Jurkat, Clone E6-1 (cell line): ENCODE measurements at places on chromosomes 7 and 10.

DNA sequence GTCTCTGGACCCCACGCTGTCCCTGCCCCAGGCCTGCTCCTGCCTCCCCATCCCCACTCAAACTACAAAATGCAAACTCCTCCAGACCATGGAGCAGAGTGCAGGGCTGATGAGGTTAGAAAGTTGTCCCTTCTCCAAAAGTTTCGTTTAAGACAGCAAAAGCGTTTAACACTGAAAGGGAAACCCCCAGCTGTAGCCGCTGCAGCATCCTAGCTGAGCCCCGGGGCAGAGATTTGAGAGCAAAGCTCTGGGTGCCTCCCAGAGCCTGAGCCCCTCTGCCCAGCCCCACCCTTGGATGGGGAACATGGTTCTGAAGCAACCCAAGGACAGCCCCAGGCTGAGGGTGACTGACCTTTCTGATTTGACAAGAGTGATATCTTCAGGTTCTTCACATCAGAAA, 52.8 kb upstream of the ENO4 start:
- no peak for DNase-seq

- DNase-seq = no peak
Measured at GRCh38 chr7:130273081-130273932, 6.6 kb downstream of the CPA2 start.

- no peak for DNase-seq
Measured at GRCh38 chr10:133198621-133199487, 31.2 kb upstream of the UTF1 start.

- no peak for DNase-seq
Measured at GRCh38 chr7:7521259-7521658, 14.4 kb downstream of the COL28A1 start.

GRCh38 chr7:55241958-55242357, 123.2 kb upstream of the LANCL2 start:
- DNase-seq = no peak

DNA sequence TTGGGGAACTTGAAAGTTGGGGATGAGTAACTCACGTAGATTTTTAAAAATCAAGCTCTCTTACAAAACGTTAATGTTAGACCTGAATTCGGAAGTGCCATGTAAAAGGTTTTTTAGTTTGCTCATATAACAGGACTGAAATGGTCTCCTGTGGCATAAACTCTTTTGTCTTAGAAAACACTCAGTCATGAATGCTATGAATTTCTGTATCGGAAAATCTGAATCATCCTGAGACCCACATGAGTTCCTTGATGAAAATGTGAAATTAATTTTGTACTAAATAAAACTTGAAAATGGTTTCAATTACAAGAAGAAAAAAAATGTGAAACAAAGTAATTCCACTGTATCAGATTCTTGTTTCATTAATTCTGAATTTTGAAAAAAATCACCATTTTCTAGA, 134.8 kb upstream of the BMPER start:
- DNase-seq = no peak

DNA sequence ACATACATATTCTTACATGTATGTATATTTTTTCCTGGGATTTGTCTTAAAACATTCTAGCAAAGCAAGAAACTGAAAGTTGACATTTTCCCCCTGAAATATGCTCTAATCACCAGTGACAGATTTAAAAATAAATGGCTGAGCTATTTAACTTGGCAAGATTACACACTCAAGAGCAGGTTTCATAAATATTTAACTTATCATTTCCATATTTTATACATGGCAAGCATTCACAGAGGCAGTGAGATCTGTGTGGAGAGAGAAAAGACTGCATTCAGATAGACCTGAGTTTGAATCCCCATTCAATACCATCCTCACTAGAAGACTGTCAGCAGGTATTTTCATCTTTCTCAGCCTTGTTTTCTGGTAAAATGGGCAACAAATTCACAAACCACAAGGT, 1043.0 kb downstream of the NRG3 start:
- no peak for DNase-seq

DNA sequence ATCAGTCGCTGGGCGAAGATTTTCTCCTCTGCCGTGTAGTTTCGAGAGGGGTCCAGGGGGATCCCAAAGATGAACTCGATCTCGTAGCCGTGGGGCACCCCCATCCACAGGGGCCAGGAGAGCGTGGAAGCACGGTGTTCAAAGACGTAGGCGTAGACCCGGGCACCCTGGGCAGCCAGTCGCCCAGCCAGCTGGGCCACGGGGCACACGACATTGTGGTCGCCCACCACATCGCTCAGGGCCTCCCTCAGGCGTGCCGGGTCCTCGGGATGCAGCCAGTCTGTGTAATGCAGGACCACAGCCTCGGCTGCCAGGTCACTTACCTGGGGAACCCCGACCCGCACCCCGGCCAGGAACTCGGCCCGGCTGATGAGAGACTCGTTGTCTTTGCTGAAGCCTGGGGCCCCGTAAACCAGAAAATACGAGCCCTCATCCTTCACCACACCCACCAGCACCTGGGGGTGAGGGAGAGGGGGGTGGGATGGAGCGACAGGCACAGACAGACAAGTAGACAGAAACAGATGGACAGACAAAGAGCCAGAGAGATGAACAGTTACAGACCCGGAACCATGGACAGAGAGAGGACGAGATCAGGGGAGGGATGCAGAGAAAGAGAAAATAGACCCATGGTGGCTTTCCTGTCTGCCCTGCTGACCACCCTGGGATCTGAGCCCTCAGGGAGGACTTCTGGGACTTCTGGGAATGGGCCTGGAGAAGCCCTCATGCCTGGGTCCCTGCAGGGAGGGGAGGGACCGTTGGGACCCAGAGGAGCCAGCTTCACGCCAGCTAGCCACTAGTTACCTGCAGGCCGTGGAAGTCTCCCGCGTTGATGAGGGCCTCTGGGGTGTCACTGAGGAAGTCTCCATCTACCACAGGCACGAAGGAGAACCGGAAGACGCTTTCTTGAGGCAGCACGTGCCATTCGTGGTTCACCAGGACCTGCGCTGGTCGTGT, 3.0 kb downstream of the ACHE start:
- DNase-seq = no peak

DNA sequence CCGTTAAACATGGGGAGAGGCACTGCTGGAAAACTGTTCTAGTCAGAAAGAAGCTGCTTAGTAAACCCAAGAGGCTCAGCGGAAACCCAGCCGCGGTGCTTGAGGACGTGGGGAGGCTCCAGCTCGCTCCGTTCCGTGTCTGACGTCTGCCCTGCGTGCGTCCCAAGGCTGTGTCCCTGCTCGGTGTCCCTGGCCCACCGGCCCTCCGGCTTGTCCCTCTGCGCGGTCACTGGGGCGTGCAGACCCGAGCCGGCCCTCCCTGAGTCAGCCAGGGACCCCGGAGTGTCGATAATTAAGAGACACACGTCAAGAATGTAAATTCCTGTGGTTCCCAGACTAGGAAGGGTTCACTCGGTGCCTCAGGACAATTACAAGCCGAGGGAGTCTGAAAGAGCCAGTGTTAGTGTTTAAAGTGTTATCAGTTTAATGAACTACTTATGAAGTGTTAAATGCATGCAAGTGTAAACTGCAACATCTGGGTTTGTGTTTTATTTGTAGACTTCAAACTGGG, 98.9 kb downstream of the WDR11 start:
- DNase-seq = no peak

DNA sequence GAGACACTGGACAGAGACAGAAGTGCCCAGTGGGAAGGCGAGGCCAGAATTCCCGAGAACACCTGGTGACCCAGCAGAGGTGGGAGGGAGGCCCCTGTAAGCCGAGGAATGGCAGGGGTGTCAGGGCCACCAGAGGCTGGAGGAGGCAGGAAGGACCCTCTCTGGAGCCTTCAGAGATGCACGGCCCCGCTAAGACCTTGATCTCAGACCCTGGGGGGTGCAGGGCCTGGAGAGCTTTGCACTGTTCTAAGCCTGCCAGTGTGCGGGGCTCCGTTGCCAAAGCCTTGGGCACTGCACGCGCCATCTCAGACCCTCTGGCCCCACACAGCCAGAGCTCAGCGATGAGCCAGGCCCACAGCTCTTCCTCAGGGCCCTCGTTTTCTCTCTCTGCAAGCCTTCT, 557.1 kb downstream of the PTPRN2 start:
- DNase-seq = no peak

DNA sequence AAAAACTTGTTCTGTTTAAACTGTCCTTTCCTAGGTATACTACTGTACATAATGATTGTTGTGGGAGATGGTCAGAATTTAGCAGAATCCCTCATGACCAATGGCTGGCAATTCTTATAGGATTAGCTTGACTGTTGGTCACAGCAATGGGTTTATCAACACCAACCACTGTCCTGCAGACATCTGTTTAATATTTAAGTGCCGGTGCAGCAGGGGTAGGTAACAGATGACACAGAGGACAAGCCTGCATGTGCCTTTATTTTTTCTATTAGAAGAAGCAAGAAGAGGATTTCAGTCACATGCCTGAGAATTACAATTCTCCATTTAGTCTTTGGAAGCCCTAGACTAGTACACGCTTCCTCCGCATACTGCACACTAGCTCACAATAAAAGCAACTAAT, 48.4 kb downstream of the CCDC6 start:
- no peak for DNase-seq

DNA sequence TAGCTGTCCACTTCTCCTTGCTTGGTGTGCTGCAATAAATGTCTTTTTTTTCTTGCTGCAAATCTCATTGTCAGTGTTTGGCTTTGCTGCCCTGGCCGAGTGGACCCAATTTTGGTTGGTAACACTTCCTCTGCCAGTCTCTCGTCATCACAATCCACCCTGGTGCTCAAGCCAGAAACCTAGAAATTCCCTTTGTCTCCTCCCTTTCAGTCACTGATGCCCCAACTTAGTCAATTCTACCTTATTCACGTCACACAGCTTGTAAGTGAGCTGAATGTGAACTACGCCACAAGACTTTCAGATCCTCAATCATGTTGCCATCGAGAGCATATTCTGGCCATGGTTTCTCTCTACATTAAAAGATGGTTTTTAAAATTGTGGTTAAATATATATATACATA, 13.0 kb upstream of the FRA10AC1 start:
- DNase-seq = no peak

DNA sequence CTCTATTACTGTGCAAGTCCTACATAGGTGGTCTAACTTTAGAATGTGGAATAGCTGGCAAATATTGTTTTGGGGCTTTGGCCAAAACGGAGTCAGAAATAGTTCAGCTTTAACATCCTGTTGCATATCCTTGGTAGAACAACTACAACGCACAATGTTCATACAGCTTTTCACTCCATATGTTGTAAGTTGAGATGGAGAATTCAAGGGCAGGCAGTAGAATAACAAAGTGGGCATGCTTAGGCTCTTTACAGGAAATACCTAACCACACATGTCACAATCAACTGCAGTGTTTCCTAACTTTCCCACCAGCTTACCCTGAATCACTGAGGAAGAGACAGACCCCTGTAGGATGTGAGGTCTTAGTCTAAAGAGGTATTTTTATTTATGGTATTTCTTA, 122.3 kb downstream of the PPP1R3A start:
- DNase-seq = no peak

DNA sequence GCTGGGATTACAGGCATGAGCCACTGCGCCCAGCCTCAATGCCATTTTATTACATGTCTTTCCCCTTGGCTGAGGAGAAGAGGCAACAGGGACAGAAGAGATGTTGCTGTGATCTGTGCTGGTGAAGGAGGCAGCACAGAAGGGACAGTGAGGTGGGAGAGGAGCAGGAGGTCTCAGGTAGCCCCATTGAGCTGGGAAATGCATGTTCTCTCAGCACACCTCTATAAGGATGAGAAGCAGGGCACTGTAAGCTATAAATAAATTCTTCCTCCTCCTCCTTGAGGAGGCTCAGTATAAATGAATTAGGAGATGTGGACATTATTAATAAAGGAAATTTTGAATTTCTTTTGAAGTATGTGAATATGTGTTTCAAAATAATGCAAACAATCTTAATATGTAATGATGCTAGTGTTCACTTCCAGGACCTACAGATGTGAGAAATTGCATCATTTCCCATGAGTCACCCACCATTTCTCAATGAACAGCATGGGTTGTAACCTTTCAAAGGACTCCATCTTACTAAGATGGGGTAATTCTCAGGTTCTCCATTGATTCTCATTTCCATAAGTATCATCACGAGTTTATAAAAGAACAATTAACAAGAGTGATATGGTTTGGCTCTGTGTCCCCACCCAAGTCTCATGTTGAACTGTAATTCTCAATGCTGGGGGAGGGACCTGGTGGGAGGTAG, 88.9 kb upstream of the ODAD2 start:
- DNase-seq = peak; percentile 2

DNA sequence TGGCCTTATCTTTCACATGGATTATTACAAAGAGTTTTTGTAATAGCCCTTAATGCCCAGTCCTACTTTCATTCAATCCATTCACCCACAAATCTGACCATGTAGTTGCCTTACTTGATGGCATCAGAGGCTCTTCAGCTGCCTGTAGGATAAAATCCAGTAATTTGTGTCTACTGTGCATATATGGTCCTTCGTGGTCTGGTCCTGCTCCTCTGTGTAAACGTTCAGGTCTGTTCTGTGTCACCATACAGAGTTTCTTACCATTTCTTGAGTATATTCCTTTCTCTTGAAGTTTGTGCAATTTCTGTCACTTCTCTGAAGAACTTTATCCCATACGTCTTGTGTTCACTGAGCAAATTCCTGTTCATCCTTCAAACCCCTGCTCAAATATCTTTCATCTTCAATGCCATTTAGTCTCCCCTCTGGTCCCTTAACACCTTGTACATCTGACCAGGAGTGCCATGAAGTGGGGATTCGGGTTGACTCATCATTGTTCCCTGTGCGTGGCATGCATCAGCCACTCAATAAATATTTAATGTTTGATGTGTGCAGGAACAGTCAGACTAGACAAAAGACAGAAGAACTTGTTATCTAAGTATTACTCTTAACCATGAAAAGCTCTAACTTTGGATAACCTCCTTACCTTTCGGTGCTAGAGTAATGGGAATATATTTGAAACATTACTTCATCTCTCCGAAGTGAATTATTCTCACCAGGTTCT, 98.6 kb upstream of the RPA3 start:
- no peak for DNase-seq

GRCh38 chr7:143407287-143408251, 1.1 kb downstream of the EPHA1 start:
- peak; percentile 69 for DNase-seq

GRCh38 chr10:9550810-9551209, 1466.9 kb upstream of the CELF2 start:
- no peak for DNase-seq

GRCh38 chr7:121774563-121774962, 98.4 kb upstream of the PTPRZ1 start:
- no peak for DNase-seq

- DNase-seq = no peak
Measured at GRCh38 chr10:119112056-119112455, 8.1 kb downstream of the DENND10 start.

- no peak for DNase-seq
Measured at GRCh38 chr7:37701769-37702168, 18.2 kb downstream of the GPR141 start.

DNA sequence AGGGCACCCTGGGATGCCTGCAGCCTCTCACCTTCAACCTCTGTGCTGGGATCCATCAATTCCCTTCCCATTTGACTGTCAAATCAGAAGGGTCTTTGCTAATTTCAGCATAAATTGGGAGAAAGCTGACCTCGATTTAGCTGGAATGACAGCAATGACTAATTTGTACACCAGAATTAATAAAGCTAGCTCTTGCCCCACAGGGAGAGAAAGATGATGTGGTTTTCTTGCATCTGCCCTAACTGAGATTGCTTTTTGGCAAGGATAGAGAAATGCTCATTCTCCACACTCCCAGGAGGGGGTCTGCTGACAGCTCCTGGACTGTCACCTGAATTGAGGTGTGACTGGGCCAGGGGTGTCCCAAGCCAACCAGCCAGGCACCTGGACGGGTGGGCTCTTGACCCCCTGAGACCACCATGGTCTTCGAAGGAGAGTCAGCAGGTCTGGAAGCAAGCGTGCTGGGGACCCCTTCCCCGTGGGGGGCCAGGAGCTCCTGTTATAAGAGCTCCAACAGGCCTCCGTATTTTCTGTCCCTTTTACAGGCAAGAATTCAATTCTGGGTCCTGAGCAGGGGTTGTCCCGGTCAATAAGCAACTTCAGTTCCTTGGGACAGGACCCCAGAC, 42.1 kb downstream of the RBM17 start:
- DNase-seq = no peak
